ENCODE measurements at places on chromosomes 12 and 14.

GRCh38 chr14:91835920-91836843, 31.2 kb downstream of the TC2N start:
- peak; percentile 93 for DNase-seq

DNA sequence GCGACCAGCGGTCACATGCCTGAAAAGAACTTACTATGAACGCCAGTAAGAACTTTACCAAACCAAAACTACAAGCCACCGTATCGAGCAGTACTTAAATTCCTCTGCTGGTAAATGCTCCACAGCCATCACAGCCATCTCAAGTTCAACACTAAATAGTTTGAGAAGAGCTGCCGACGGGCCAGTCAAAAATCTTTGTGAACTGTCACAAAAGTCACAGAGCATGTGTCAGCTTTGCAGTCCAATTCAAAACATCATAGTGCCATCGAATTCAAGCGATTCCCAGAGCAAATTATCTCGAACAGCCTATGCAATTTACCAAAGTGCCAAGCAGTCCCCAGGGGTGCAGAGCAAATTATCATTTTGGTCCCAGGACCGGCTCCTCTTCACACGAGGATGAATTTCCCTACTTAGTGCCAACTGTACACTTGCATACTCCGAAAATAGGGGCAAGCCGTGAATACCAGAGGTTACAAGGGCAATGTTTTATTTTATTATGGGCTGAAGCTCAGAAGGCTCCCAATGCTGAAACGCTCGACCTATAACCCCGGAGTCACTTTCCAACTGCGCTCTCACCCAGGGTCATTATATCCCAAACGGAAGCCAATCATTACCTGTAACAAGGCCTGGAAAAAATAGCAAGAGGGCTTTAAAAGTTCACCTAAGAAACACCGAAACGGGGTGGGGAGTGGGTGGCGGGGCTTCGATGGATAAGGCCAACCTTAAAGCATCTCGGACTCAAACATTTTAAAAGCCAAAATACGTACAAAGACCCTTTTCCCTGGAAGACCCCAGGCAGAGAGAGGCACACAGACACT, 1.1 kb downstream of the LRP6 start:
- no peak for DNase-seq

GRCh38 chr14:88351966-88352691, 29.1 kb upstream of the KCNK10 start:
- no peak for DNase-seq

DNA sequence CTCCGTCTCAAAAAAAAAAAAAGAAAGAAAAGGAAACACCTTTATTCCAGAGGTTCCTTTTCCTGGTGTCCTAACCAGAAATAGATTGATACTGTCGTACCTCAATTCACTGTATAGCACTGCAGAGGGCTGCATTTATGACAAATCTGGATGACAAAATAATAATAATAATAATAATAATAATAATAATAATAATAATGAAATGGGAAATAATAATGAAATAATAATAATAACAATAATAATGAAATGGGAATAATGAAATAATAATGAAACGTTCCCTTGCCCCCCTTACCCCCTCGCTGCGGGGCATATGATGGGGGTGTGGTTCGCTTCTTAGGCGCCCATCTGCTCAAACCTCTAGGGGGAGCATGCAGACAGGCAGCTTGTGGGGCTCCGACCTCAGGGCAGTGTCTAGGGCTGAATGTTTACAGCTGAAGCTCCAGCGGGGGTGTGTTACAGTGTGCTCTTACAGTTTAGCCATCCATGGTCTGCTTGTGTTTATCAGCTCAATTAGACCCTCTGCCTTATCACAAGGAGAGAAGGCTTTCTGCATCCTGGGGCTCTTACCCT, 1088.3 kb upstream of the SEL1L start:
- DNase-seq: no peak

DNA sequence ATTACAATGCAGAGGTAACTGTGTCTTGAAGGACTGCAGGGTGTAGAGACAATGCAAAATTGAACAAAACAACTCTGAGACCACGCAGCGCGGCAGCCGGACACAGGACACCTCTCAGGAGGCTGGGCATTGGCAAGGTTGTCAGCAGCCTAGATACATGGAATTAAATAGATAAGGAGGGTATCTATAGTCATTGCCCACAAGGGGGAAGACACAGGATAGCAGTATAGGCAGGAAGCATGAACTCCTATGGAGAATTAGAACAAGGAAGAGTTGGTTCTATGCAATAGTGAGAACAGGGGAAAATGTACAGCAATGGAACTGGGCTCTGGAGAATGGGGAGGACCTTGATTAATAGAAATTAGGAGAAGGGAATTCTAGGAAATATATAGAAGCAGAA, 164.1 kb downstream of the C12orf42 start:
- no peak for DNase-seq

DNA sequence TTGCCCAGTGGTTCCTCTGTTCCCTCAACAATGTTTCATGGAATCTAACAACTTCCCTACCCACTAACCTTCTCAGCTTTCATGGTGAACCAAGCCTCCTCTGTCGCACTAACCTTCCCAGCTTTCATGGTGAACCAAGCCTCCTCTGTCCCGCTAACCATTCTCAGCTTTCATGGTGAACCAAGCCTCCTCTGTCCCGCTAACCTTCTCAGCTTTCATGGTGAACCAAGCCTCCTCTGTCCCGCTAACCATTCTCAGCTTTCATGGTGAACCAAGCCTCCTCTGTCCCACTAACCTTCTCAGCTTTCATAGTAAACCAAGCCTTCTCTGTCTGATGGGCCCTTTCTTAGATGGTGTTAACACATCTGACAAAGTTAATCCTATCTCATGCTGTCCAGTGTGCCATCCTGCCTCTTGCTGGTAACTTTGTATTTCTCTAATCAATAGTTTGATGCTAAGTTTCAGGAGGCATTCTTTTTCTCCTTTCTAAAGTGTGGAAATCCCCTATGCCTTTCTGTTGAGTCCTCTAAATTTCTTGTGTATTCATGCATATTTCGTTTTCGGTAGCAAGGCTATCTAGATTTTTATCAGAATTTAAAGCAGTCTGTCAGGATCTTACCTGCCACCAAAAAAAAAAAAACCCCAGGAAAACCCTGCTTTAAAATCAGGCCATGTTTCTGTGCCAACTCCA, 26.8 kb upstream of the KCNK13 start:
- DNase-seq: no peak

GRCh38 chr12:561908-562593, 101.2 kb downstream of the NINJ2 start:
- no peak for DNase-seq

- DNase-seq: no peak
Observed at GRCh38 chr12:22518998-22519397, 25.3 kb downstream of the C2CD5 start.

- DNase-seq: no peak
Observed at GRCh38 chr12:39622306-39622705, 2.7 kb upstream of the ABCD2 start.

- no peak for DNase-seq
Observed at GRCh38 chr12:68868043-68868790, 60.2 kb downstream of the MDM2 start.

GRCh38 chr12:57738661-57739237, at the start of gene AGAP2:
Gene AGAP2 (minus strand): TSS chr12:57738742. CDS start chr12:57738246, 496 bp downstream.
- DNase-seq: no peak

- DNase-seq: no peak
Observed at GRCh38 chr14:101031186-101031585, 127.7 kb upstream of the RTL1 start.

DNA sequence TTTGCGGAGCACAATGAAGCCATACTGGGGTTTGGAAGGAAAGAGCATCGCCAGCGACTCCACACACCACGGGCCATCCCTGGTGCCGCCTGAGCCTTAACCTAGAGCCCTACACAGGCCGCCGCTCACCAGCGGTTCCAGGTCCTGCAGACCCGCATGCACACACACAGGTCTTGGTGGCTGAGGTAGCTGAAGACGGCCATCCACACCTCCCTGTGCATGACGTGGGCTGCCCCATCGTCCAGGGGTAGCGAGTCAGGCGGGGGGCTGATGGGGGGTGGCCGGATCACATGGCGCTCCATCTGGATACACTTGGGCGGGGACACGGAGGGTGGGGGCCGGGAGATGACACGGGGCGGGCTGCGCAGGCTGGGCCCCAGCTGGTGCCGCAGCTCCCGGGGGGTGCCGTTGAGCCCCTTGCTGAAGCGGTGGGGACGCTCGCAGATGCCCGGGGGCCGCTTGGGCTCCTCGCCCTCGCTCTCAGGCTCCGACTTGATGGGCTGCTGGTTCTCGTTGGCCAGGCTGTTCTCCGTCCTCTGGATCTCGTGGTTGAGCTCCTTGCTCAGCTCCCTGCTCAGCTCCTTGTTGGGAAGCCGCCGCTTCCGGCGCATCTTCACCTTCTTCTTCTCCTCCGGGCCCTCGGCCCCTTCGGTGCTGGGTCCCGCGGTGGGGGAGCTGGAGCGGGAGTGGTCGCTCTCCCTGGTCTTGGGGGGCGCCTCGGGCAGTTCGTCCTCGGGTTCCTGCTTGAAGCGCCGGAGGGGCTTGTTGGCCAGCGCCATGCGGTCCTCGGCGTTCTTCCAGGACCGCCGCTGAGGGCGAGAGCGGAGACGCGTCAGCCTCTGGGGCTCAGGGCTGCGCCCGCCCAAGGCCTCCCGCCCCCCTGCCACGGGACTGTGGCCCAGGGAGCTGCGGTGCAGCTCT, 42.4 kb downstream of the RNF34 start:
- no peak for DNase-seq

DNA sequence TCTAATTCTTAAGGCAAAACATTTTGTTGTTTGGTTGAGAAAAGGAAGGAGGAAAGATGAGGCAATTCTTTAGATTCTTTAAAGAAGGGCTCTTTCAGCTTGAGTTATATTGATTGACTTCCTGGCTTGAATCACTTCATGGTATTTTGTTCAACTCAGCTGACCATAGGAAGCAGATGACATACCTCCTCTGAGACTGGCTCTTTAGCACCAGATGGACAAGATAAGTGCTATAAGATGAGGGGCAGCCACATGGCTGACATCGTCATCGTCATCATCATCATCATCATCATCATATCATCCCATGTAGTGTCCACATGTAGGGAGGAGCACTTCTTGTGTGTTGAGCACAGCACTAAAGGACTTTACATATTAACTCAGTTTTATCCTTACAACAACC, 81.3 kb downstream of the SSPN start:
- no peak for DNase-seq

- DNase-seq: no peak
Observed at GRCh38 chr12:2548081-2548480, 246.7 kb upstream of the FKBP4 start.

DNA sequence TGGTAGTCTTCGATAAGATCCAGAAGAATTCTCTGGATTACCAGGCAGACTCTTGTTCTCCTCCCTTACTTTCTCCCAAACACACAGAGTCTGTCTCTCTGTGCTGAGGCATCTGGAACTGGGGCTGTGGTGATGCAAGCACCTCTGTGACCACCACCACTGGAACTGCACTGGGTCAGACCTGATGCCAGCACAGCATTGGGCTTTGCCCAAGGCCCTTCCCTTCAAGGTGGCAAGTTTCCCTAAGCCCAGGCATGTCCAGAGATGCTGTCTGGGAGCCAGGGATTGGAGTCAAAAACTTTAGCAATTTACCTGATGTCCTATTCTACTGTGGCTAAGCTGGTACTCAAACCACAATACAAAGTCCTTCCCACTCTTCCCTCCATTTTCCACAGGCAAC, 14.6 kb upstream of the TMPRSS12 start:
- DNase-seq: no peak

GRCh38 chr12:11576104-11576503, 73.4 kb upstream of the ETV6 start:
- DNase-seq: no peak

DNA sequence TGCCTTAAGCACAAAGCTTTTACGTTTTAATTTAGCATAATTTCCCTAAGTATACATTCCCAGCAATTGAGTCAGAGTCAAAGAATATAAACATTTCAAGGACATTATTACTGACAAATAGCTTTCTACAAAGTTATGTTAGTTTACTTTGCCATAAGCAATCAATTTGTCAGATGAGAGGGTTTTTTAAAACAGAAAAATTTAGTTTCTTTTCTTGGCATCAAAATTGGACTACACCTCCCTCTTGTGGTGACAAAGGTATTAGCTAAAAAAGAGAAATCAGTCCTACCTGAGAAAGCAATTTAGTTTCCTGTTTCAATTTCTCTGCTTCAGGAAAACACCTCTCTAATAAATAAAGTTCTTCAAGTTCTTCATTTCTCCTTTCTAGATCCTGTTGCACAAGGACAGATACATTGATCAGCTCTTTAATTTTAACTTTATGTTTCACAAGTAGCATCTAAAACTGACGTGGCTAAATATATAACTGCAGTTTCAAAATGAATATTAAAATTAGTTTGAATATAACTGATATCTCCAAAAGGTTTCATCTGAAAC, 39.9 kb downstream of the DNAI7 start:
- no peak for DNase-seq

- DNase-seq: peak; percentile 67
Observed at GRCh38 chr12:115916910-115917668, 360.4 kb downstream of the MED13L start.

DNA sequence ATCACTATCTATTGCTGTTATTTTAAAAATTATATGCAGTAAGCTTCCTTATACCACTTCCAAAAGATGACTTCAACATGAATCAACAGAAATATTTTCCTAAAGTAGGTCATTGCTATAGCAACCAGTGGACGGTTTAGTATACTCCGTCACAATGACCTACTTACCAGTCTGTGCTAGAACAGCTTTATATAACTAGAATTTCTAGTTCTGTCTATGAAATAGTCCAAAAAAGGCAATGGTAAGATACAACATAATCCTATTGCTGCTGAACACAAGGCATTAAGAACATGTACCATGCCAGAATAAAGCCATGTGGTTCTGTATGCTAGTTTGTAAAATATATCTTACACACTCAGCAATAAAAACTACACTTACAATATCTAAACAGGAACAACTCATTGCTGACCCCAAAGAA, 40.7 kb upstream of the MTERF2 start:
- no peak for DNase-seq

GRCh38 chr12:46473634-46474329, 101.2 kb upstream of the SLC38A2 start:
- DNase-seq: no peak

- no peak for DNase-seq
Observed at GRCh38 chr12:3728686-3729085, 24.2 kb downstream of the CRACR2A start.

- DNase-seq: no peak
Observed at GRCh38 chr12:125346362-125346761, 281.1 kb downstream of the AACS start.

GRCh38 chr14:85535321-85535720, 5.4 kb downstream of the FLRT2 start:
- DNase-seq: no peak

- no peak for DNase-seq
Observed at GRCh38 chr14:100828031-100828769, 2.3 kb downstream of the MEG3 start.
